ENCODE measurements at places on chromosomes 2 and 18.

- no peak for DNase-seq
Measured at GRCh38 chr18:58046794-58047555, 2.9 kb downstream of the NEDD4L start.

GRCh38 chr18:6269660-6270332, 144.9 kb downstream of the L3MBTL4 start:
- DNase-seq = no peak

- no peak for DNase-seq
Measured at GRCh38 chr2:230224458-230224857, 1.1 kb upstream of the SP140 start.

GRCh38 chr2:85705680-85706039, 11.5 kb downstream of the GNLY start:
- no peak for DNase-seq

- no peak for DNase-seq
Measured at GRCh38 chr2:86592547-86593230, 29.4 kb upstream of the CHMP3 start.

DNA sequence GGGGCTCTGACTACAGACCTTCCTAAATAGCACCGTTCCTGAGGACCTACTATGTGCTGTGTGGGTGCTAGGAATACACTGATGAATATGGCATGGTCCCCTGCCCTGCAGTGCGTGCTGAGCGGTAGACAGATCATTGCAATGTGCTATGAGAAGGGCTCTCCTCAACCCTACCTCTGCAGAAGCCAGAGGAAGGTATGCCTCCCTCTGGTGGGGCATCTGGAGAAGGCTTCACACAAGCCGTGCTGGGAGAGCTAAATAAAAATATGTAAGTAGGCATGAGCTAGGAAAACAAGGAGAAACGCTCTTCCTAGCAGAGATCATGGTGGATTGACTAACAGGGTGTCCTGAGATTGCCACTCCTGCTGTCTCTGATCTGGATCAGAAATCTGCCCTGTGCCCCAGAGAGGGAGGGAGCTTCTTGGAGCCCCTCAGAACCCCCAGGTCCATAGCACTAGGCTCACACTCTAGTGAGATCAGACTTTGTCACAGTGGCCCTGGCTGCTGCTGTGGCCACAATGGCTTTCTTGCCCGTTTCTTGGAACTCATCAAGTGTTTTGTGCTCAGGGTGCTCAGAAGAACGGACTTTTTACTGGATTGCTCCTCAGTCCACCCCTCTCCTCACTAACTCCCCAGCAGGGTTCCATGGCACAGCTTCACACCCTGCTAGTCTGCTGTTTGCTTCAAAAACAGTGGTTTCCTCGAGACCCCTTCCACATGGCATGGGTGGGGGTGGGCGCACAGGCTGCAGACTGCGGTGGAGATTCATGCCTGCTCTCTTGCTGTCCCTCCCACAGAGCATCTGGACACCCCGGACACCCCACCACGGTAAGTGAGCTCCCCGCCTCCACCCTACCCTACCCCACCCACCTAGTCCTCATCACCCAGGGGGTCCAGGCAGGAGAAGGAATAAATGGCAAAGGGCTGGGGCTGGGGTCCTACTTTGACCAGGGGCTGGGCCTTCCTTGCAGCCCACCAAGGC, 14.2 kb downstream of the SIGLEC15 start:
- DNase-seq = no peak

DNA sequence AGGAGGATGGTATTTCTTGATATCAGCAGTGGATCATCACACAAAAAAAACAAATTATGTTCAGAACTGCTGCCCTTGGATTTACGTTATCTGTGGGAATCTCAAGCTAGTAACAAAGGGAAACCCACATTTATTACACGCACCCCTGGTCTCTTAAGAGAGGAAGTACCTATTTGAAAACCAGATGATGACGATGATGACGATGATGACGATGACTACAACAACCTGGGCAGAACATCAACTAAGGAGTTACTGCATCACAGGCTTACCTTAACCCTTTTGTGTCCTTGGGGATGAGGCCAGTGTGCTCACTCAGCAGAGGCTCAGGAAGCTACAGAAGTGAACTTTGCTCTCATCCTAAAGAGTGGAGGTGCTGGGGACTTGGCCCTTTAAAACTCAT, 169.4 kb downstream of the FSHR start:
- DNase-seq = no peak

GRCh38 chr18:36628435-36629137, 200.2 kb downstream of the TPGS2 start:
- no peak for DNase-seq

GRCh38 chr2:12177455-12178288, 431.2 kb downstream of the LPIN1 start:
- no peak for DNase-seq

GRCh38 chr2:110816404-110817365, 84.3 kb downstream of the ACOXL start:
- no peak for DNase-seq

- no peak for DNase-seq
Measured at GRCh38 chr2:172572981-172573380, 17.1 kb downstream of the PDK1 start.

DNA sequence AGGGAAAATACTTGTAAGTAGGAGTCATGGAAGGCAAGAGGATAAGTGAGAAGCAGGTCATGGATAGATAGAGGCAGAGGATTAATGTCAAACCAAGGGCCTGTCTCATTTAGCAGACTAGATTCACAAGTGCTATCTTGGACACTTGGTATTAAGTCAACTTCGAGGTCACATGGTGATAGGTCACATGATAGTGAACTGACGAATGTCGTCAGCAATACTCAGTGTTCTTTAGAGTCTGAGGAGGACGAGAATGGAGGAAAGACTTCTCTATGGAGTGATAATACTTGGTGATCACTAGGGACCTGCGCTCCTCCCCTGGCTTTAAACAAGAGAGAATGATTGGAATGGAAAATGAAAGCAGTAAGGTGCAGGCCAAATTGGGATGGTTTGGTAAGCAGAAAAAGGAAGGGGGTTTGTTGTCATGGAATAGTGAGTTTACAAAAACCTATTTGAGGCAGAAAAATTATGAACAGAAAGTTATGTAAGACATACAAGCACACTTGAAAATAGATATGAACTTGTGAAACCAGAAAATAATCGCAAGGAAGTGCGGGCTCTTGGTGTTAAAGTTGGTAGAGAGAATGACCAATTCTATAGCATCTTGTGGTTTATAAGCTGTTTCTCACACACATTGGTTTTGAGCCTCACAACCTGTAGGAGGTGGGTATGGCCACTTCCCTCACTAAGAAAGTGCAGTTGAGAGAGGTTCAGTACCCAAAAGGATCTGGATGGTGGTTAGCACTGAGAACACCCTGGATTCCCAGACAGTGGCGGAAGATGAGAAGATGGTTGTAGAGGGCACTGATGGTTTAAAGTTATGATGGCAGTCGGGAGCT, 141.5 kb downstream of the WDSUB1 start:
- no peak for DNase-seq

DNA sequence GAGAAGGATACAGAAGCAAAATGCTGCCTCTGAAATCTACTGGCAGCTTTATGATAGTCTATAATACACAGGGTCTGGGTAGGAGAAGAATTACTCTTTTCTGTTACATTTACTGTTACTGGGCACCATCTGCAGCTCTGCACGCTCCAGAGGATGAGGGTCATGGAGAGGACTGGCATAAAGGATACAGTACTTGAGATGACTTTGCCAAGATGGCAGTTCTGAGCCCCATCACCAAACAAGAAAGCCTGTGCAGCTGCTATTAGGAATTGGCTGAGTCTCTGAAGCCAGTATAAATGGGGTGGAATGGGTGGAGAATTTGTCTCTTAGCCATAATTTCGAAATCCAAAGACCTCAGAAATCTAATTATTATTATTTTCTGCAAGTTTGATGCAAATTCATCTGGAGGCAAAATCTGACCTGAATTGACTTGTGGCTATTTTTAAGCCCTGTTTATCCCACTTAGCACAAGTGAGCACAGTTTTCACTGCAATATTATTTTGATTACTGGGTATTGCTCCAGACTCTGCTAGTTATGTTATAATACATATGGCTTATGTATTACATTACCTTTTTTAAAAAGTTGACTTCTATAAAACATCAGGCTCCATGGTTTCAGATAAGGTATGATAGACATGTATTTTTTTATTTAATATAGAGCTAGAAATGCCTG, 579.5 kb downstream of the MBD2 start:
- no peak for DNase-seq

DNA sequence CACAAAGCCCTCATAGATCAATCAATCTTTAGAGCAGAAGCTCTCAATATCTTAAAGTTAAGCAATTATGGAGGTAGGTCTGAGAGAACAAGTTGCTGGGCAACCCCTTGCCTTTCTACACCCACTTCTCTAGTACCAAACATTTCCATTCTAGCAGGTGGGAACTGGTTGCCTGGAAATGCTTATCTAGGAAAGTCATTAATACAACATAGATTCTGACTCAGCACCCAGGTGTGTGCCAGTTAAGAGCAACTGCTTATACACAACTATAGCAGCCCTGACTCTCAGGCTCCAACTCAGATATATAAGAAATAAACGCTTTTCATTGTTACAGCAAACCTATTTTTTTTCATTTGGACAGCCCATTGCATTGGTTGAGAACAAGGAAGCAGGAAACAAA, 237.7 kb downstream of the IRS1 start:
- no peak for DNase-seq

DNA sequence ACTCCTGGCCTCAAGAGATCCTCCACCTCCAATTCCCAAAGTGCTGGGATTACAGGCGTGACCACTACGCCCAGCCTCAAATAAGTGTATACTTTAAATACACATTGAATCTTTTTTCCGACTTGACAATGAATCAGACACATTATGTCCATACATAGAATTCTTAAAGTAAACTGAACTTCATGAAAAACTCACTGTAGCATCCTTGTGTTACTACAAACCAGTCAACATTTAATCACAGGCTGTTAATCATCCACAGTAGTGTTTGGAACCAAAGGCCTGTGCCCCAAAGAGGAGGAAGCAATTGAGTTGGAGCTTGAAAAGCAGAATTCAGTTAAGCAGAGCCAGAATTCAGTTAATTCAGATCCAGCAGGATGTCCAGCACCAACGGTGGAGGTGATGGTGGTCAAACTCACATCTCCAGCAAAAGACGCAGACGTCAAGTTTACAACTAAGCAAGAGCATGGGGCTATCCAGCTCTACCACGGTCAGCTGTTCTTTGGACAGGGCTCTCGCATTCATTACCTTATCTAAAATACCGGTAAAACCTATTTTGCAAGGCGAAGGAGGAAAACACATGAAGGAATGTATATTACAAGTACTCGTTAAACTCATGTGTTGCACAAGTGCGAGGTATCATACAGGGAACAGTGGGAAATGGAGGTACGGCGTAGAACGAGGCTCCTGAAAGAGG, 1.2 kb downstream of the SLC39A6 start:
- no peak for DNase-seq

- DNase-seq = peak; percentile 6
Measured at GRCh38 chr2:122203523-122203922, 448.1 kb downstream of the TSN start.

DNA sequence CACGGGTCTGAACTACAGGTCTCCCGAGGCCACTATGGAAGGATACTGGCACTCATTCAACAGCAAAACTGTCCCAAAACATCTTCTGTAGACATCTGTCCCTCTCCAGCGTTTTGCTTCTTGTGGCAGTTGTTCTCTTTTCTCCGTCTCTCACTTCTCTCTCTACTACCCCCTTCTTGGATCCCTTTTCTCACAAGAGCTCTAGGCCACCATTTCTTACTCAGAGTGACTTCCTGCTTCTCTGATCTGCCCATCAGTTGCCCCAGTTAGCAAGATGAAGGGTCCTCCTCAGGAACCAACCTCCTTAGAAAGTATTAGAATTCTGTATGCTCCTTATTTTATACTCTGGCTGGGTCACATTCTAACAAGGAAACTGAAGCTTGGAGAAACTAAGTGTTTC, 32.6 kb downstream of the BCL2 start:
- no peak for DNase-seq

GRCh38 chr18:76507830-76508385, 12.9 kb upstream of the ZNF516 start:
- no peak for DNase-seq

- DNase-seq = no peak
Measured at GRCh38 chr2:148031152-148031551, 10.3 kb downstream of the MBD5 start.

DNA sequence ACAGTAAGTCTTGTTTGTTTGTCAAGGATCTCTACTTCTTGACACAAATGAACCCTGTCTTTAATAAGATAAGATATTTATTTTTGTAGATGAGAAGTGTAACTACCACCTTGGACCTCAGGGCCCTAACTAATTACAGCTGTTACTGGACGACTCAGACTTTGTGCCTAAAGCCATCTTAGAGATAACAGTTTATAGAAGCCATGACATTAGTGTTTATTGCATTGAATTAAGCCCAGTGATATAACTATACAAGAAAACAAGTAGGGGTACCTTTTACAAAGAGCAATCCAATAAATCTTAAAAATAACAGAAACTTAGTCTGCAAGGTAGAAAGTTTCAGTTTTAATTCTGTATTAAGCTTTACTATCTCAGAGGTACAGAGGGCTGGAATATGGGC, 119.0 kb downstream of the HIBCH start:
- no peak for DNase-seq

DNA sequence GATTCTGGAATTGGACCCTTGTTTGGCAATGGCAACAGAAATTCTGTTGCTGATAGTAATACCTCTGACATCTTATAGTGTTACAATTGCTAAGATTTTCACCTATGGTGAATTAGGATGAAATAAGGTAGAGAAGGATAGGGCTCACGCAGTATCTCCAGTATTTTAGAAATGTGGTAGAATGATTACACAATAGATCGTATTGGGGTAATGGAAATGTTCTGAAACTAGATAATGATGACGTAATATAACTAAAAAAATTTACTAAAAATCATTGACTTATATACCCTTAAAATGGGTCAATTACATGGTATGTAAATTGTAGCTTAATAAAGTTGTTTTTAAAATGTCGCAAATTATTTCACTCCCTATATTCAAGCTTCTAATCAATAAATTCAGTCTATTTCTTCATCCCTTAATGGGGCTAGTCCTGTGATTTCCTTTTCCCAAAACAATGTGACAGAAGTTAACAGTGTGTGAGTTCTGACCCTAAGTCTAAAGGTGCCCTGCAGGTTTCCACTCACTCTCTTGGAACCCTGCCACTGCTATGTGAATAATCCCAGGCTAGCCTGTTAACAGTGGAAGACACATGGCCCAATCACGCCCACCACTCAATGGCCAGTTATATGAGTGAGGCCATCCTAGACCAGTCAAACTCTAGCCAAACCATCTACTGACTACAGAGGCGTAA, 31.2 kb downstream of the USP37 start:
- DNase-seq = no peak

GRCh38 chr2:170923799-170924198, 5.3 kb upstream of the GORASP2 start:
- DNase-seq = no peak
